Progenitor cell of endocrine pancreas (in vitro differentiated cells): ENCODE measurements at places on chromosomes 4 and X. TPM values are rescaled to one million over a fixed set of nuclear protein-coding genes. Genes with fewer than 3 reads are reported as not detected.

The HNRNPH2 gene
- 72.4 and 77.8 TPM in 2 replicates for total RNA-seq

The SSX1 gene
- total RNA-seq, result not detected in 2 replicates

The SOWAHD gene
- 0.69 and 0.91 TPM in 2 replicates for total RNA-seq

The NXF2B gene
- total RNA-seq, result 0.74 and 2.9 TPM in 2 replicates

The SYTL4 gene
- total RNA-seq, result 1.8 and 2.9 TPM in 2 replicates

DNA sequence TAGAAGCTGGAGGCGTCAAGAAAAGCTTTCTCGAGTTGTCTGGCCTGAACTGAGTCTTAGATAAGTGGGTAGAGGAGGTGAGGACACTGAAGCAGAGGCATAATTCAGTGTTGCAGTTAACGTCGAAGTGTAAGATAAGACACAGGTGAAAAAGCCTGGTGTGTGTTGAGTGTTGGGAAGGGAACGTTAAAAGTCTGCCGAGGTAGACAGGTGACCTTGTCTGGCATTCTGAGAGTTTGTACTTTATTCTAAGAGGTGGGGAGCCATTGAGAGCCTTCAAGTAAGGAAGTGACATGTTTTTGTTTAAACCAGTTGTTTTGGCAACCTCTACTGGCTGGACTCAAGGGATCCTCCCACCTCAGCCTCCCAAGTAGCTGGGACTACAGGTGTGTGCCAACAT, 219.1 kb downstream of the SHROOM3 start:
- DNase-seq, result no peak

DNA sequence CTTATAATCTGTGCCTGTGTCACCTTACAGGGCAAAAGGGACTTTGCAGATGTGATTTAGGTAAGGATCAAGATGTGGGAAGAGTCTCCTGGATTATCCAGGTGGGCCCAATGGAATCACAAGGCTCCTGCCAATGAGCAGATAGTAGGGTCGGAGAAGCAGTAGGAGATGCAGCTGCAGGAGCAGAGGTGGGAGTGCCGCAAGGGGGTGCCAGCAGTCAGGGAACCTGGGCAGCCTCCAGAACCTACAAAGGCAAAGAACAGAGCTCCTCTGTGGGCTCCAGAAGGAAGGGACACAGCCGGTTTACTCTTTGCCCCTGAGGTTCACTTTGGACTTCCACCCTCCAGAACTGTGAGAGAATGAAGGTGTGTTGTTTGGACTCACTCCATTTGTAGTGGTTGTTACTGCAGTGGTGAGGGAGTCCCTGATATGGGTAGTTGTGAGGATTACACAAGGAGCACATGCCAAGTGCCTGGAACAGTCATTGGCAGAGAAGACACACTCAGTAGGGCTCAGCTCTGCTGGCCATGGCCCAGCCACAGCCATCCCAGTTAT, 318.5 kb downstream of the EVC2 start:
- DNase-seq, result no peak

- no peak for DNase-seq
Observed at GRCh38 chrX:17535229-17535628, 160.2 kb downstream of the NHS start.

GRCh38 chr4:147605499-147605898, 11.7 kb upstream of the TMEM184C start:
- DNase-seq, result no peak

DNA sequence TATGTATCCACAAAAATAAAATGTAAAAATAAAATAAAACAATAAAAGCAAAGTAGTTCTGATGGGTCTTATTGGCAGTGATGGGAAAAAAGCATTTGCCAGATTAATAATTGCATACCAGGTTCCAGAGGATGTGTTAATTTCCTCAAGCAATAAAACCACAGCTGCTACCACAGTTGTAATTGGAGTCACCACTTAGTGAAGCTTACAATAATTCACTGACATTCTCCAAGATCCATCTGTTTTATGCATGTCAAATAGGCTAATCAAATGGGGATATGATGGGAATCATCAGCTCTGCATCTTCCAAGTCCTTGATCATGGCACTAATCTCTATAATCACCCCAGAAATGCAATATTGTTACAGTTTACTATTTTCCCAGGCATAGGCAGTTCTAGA, 123.5 kb upstream of the EMCN start:
- DNase-seq, result no peak

GRCh38 chr4:62913065-62913464, 1496.2 kb downstream of the TECRL start:
- no peak for DNase-seq

DNA sequence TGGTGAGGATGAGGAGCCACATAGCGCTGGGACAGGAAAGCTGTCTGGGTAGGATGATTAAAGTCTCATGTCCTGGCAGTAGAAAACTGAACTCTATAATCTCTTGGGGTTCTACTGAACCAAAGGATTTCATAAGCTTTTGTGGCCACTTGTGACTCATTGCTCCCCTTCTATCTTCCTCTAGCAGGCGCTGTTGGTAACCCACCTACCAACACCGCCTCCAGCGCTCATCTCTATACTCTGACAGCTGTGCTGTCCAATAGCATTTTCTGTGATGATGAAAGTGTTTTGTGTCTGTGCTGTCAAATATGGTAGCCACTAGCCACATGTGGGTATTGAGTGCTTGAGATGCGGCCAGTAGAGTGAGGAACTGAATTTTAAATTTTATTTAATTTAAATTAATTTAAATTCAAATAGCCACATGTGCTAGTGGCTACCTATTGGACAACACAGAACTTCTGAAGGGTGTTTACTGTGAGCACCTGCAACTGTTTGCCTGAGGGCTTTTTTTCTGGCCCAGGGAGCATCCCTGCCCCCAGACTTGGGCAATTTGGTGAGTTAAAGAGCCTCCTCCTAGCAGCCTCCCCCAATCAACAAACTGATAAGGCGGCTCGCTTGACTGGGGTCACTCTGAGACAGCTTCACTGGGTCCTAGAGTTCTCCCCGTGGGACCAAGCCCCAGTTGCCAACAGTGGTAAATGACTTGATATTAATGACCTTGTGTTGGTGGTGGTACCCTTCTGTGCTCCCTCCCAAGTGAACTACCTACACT, 169.2 kb upstream of the ATP6AP2 start:
- DNase-seq, result no peak
